Activated T-cell treated with anti-CD3 and anti-CD28 coated beads, Interleukin-2, amount 50 U/mL, for 48 hours (primary cell): ENCODE measurements at places on chromosomes 16 and 17.

DNA sequence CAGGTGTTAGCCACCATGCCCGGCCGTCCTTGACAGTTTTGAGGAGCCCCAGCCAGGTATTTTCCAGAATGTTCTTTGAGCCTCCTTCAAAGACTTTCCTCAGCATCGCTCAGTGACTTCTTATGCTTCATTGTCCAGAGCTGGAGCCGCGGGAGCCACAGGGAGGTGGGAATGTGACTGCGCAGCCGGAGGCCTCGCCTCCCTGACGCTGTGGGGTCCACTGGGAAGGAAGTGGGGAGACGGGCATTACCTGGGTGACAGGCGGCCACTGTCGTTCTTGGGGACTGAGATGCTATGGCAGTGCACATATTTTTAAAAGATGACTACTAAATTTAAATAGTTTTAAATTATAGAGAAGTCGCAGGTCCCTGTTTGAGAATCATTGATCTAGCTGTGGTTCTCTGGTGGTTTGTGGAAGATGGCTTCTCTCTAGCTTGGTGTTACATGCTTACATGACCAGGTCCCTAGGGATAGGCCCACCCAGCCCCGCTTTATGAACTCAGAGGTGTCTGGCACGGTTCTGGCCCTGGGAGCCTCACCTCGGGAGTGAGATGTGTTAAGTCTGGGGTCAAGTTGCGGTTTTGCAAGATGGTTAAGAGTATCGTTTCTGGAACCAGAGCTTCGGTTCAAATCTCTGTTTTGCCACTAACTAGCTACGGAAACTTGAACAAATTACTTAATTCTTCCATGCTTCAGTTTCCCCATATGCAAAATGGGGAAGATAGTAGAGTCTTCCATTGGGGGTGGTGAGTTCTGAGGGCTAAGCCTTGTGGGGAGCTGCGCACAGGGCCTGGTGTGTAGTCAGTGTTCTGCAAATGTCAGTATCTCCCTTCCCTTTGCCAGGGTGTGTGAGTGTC is 53.0 kb downstream of the ATP2C2 start:
- no peak for DNase-seq

DNA sequence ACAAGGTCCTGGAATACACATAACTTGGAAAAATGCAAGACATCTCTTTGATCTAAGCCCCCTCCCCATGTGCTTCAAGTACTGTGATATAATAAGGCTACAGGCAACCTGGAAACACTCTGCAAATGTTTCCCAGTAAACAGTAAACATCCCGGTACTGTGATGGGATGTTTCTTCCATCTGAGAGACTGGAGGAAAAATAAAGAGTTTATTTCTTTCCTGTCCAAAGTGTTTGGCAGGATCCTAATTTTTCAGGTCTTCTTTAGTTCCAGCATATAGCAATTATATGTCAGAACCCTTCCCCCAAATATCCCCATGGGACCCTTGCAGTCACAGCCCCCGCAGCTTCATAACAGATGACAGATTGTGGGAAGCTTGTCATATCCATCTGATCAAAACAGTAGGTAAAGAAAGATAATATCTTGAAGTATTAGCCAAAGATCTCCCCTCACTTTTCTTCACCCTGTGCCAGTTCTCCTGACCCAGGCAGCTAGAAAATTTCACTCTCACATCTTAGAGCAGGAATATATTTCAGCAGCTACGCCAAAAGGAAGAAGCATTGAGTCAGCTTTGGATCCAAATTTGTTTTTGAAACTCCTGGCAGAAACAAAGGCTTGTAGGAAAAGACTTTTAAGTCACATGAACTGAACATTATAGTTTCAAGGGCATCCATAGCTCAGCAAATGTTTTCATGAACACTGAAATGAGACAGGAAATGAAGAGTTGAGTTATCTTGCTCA is 141.3 kb downstream of the HS3ST3A1 start:
- DNase-seq: no peak

DNA sequence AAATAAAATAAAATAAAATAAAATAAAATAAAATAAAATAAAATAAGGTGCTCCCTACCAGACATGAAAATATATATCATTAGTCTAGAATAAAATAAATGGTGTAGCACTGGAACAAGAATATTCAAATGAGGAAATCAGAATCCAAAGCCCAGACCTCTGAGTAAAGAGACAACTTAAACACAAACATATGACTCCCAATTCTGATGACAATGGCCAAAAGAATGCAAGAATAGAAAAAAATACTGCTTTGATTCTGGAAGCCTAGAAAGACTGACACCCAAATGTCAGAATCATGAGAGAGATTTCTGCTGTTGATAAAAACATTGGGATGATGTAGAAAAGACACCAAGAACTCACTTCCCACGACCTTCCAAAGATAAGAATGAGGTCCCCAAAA is 27.9 kb downstream of the MYOCD start:
- no peak for DNase-seq

GRCh38 chr16:85006639-85007038 is 4.7 kb downstream of the ZDHHC7 start:
- no peak for DNase-seq

GRCh38 chr16:73046849-73047214 is 1.1 kb downstream of the ZFHX3 start:
- no peak for DNase-seq

DNA sequence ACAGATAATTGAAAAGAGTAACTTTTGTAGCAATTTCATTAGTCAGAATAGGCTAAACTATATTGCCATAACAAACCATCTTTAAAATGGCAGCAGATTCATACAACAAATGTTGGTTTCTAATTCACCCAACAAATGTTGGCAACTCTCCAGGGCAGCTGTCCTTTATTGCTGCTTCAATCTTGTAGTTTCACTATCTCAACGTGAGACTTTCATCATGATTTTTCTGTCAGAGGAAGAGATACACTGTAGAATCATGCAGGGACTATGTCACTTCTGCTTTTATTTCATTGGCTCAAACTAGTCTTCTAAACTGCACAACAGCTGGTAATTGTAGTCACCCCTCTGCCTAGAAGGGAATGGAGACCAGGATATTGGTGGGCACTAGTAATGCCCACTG is 174.2 kb downstream of the TANC2 start:
- DNase-seq: no peak

GRCh38 chr16:79127766-79128165 is 472.8 kb downstream of the MAF start:
- no peak for DNase-seq
